ENCODE measurements at places on chromosomes 5 and 9.

DNA sequence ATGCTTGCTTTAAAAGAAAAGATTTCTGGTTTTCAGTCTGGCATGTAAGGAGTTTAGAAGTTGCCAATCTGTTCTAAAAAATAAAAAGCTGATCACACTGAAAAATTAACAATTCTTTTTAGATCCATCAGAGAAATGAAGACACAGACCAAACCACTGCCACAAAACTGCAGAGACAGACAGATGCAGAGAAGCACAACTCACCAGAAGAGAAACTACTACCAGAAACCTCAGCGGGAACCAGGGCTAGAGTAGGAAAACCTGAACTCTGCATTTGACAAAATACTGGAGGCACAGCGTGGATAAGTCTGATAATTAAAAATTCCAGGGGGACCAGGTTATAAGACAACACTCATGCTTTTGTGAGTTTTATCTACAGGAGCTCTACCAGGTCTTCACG is 28.8 kb downstream of the FBXL17 start:
- DNase-seq: no peak

GRCh38 chr5:96595300-96596090 is 66.7 kb upstream of the CAST start:
- DNase-seq: no peak

DNA sequence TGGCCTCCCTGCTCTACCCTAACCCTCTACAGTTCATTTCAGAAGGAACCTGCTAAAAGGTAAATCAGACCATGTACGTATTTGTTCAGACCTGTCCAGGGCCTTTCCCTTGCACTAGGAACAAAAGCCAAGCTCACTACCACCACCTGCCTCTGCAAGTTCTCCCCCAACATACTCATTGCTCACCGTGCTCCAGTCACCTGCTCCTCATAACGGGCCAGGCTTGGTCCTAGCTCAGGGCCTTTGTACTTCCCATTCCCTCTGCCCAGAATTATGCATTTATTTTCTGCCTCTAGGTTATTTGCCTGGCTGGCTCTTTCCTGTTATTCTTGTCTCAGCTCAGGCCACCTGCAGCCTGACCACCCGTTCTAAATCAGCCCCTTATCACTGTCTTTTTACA is 4.8 kb upstream of the FGF1 start:
- no peak for DNase-seq

DNA sequence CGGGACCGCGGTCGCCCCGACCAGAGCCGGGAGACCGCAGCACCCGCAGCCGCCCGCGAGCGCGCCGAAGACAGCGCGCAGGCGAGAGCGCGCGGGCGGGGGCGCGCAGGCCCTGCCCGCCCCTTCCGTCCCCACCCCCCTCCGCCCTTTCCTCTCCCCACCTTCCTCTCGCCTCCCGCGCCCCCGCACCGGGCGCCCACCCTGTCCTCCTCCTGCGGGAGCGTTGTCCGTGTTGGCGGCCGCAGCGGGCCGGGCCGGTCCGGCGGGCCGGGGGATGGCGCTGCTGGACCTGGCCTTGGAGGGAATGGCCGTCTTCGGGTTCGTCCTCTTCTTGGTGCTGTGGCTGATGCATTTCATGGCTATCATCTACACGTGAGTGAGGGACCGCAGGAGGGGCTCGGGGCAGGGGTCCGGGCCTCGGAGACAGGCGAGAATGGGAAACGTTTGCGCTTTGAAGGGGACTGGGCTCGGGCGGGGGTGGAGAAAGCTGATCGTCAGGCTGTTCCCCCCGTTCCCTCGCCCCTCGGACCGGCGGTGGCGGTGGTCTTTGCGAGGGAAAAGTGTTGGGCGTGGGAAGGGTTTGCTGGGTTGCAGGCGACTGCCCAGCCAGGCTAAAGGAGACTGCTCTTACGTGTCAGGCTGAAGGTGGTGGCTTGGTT is 457 bp downstream of the UGCG start:
- DNase-seq: no peak

- DNase-seq: no peak
Measured at GRCh38 chr5:124631874-124632550, 114.4 kb downstream of the ZNF608 start.

DNA sequence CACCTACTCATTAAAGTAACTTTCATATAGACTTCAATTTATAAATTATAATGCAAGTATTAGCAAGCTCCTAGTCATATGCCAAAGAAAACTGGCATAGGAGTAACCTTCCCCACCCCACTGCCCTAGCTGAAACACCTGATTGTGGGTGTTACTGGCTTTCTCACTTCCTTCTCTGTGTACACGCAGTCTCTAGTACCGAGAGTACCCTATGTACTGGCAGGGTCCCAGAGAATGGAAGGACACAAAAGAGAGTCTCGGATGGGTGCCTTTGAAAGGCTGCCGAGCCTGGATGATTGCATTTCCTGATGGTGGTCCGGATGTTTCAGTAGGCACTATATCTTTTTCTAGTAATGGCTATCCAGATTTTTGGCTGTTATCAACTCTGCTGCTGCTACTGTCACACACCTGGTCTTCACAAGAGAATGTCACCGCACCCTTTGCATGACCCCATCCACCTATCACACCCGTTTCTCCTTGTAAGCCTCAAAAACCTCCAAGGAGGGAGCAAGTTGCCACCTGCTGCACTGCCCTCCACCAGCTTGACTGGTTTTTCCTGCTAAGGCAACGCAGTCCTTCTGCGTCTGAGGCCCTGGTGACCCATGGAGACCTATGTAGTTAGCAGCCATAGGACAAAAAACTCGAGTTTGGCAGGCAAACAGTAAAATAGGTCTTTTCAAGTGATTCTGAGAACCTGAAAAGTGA is 53.8 kb upstream of the CLINT1 start:
- no peak for DNase-seq

DNA sequence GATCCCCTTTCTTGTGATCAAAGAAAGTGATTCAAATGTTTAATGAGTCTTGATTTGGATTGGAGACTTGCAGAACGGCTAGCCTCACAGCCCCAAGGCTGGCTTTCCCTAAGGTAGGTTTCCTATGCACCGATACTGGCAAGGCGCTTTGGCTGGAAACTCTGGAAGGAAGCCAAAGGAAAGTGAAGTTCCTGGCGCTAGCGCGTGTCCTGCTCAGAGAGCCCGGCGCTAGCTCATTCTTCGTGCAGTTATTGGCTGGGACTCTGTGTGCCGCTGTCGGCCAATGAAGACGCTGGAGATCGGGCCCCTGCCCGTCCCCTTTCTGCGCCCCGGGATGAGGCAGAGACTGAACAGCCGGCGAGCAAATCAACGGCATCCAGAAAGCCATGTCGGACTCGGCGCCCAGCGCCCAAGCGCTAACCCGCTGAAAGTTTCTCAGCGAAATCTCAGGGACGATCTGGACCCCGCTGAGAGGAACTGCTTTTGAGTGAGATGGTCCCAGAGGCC is at the start of gene PCDHGC3:
PCDHGC3 (plus strand) TSS at position 342 of the 507 bp plus-strand sequence; CDS start at position 493, 151 bp downstream.
- DNase-seq: peak; percentile 77

Measured in inflammatory macrophage treated with lipopolysaccharide for 1 hour (primary cell).